A172 (cell line): ENCODE measurements at places on chromosomes 4 and X.

GRCh38 chr4:175252642-175253041 lies 334.5 kb downstream of the ADAM29 start:
- DNase-seq, result no peak

DNA sequence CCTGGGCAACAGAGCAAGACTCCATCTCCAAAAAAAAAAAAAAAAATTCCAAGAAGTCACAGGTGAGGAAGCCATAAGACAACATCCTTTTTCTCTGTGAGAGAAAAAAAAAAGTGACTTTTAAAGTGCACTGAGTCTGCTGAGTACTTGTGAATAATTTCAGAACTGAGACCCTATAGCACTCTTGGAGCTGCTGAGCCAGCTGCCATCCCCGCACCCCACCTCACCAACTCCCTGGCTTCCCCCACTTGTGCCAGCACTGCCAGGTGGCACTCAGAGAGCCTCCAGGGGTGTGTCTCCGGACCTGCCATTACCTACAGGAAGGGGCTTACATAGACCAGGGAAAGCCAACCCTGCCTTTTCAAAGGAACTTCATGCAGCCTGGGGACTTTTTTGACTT lies 39.2 kb upstream of the HS3ST1 start:
- DNase-seq, result no peak

DNA sequence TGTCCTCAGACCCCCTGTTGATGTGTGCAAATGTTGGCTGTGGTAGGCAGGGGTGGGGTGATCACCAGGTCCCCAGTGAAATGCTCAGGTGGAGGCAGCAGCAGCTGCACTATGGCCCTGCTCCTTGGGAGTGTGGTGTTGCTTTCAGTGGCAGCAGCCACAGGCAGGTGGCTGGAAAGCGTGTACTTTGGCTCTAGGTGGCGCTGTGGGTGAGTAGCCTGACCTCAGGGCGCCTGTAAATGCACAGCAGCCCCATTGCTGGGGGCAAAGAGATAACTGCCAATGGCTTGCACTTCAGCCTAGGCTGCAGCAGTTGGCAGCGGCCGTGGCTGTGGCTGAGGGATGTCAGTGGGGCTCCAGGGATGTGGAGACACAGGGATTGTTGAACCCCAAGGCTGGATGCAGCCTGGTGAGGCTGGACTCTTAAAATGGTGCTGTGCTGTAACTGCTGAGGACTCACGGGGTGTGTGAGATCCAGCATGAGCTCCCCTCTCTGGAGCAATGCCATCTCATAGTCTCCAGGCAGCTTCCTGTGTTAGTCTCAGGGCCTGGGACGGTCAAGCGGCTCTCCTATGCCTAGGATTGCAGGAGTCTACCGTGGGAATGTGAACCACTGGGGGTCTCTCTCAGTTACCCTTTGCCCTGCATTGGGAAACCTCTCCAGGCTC lies 421.7 kb upstream of the HTR2C start:
- no peak for DNase-seq

- no peak for DNase-seq
Measured at GRCh38 chr4:47270201-47270888, 193.2 kb downstream of the COMMD8 start.

- DNase-seq, result no peak
Measured at GRCh38 chr4:88054229-88054628, 46.8 kb downstream of the PKD2 start.
